Skin of body (tissue), 3 donors: ENCODE measurements at places on chromosomes 2 and 18. TPM values are rescaled to one million over a fixed set of nuclear protein-coding genes. Genes with fewer than 3 reads are reported as not detected.

The CAVIN2 gene
- total RNA-seq: 23.0 TPM

The SLC5A7 gene
- total RNA-seq: 0.10 TPM

The ZNF397 gene
- 28.7 TPM for total RNA-seq

The GNAL gene
- 4.1 TPM for total RNA-seq

The IL36A gene
- not detected for total RNA-seq

- no peak for DNase-seq
Observed at GRCh38 chr2:85662899-85663593, 5.0 kb downstream of the SFTPB start.

GRCh38 chr2:238938401-238939055 lies 90.6 kb downstream of the TWIST2 start:
- peak; percentile 93 for DNase-seq

- peak; percentile 78 for DNase-seq
Observed at GRCh38 chr18:76495435-76496193, 572 bp upstream of the ZNF516 start.

GRCh38 chr2:119678021-119678656 lies 862 bp upstream of the TMEM177 start:
- no peak for DNase-seq

GRCh38 chr2:236745420-236746210 lies 176.0 kb downstream of the ACKR3 start:
- DNase-seq: peak; percentile 30

- no peak for DNase-seq
Observed at GRCh38 chr2:174450021-174450816, 36.6 kb downstream of the GPR155 start.

DNA sequence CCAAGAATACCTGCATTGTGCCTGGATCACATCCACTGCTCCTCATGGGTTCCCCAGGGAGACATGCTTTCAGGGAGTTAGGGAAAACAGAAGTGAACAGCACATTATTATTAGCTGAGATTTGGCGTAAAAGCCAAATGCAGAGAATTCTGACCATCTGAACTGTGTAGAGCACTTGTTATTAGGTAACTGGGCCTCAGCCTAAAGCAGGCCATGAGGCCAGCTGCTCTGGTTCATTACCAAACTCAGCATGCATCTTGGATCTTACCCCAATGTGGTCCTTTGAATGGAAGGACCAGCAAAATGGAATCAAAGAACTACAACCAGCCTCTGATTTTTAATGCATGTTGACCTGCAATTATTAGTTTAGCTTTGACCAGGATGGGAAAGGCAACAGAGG lies 322.3 kb downstream of the KCNS3 start:
- DNase-seq: no peak

DNA sequence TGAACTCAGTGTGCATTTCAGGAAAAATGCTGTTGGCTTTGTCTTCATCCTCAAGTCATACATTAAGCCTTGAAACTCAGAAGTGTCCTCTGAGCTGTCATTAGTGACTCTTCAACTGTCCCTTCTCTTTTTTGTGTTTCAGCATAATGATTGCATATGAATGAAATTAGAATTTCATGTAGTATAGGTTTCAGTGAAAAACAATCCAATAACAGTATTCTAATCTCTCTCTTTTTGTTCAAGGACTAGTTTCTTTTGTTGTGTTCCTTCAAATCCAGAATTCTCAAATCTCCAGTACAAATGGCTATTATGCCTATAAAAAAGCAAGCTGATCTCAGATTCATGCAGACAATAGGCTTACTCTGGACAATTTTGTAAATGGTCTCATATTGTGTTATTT lies 133.5 kb downstream of the QPCT start:
- DNase-seq: peak; percentile 62

DNA sequence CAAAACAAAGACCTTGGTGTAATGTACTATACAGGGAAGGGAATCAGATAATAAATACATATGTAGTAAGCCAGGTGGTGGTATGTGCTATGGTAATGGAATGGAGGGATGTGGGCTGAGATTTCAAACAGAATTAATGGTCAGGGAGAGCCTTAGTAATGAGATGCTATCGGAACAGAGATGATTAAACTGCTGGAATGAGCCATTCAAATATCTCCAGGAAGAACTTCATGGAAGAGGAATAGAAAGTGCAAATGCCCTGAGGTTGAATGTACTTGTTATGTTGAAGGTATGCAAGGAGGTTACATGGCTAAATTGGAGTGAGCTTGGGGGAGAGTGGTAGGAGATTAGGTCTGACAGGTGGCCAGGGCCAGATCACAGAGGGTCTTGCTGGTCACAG lies 5.1 kb downstream of the SERPINB11 start:
- no peak for DNase-seq

- no peak for DNase-seq
Observed at GRCh38 chr2:138559641-138560040, 58.1 kb downstream of the SPOPL start.

- DNase-seq: no peak
Observed at GRCh38 chr2:129464036-129464435, 515.4 kb upstream of the RAB6C start.

DNA sequence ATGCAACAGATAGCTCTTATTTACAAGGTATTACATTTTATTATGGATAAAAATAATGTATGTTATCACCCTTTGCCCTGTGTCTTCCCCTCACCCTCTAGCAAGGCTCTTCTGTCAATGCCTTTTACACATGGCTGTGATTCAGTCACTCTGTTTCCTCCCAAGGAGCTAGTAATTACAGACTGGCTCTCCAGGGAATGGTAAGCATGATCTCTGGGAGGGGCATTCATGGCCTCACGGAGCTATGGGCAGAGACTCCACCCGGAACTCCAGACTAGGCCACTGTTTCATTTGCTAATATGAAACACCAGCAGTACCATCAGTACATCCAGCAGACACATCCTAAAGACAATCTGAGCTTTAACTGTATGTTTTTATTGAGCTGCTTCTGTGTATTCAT lies 410.9 kb upstream of the CYRIA start:
- no peak for DNase-seq

DNA sequence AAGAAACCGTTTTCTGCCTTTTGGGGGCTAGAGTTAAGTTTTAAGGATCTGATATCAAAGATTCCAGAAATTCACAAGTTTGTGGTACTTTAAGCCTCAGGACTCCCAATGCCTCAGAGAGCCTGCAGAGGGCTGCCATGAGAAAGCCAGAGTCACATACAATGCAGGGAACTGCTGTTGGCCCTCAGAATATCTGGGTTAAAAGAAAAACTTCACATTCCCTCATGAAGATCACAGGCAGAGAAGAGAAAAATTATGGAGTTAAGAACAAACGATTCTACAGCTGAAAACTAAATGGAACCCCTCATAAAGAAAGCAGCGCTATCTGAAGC lies 39.5 kb downstream of the HDAC4 start:
- DNase-seq: peak; percentile 37

DNA sequence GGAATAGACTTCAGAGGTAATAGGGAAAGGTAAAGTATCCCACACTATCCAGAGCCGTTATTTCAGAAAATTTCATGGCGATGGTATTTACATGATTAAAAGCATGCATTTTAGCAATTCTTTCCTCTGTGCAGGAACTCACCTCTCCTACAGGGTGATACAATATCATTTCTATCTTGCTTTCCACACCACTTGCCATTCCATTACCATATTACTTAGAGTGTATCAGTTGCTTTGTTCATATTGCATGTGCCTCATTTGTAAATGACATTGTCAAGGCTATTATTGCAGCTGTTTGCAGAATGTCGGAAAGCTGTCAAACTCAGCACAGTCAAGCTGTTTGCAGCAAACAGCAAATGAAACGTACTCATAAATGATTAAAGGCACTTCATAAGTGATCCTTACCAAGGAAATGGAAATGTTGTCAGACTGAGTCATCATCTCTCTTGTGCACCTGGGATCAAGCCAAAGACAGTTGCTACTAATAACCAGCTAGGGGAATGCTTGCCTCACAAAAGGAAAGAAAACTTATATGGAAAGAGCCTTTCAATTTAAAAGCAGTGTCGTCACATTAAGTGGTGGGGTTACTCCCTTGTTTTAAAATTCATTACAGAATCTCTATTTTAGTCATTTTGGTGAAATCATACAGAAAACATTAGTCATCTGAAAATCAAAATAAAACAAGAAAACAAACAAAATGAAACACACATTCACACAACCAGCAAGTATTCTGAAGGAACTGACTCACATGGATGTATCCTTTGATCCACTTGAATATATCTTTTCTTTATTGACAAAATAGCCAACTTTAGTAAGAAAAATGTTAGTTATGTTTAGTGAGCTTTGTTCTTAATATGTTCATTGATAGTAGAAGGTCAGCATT lies 1064.1 kb upstream of the CNTNAP5 start:
- DNase-seq: peak; percentile 18

DNA sequence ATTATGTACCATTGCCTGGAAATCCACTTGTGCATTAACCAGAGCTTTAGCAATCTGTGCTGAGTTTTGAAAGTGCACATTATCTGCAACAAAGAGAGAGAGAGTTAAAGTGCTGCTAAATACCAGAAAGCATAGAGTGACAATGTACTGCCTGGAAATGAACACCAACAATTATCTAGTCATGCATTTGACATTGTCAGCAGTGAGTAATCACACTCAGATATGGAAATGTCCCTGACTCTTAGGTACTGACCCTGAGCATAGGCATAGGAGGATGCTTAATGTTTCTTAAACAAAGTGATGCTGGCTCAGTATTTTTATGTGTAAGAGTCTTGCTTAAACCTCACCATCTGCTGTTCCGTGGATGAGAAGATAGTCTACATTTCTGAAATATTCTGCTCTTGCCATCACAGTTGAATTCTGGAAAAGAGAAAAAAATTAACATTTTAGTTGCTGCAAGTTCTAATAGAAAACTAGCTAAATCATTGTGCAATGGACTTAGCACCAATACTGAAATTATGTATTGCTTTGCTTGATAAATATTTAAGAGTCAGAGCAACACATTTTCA lies 20.8 kb upstream of the GCG start:
- no peak for DNase-seq

DNA sequence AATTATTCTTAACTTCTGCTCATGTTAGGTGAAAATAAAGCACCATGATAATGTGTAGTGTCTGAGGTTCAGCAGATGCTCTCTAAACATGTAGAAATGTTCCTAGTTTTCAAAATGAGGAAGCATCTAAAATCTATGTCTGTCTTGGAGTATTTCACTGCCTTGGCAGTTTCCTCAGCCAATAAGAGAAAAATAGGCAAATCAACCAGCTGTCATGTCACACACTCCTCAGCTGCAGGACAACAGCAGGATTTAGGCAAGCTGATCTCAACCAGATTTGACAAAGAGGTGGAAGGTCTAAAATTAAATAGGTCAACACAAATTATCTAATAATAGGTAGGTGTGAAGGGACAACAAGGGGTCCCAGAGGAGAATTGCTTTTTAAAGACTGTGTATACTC lies 164.1 kb upstream of the BOD1L2 start:
- no peak for DNase-seq

- no peak for DNase-seq
Observed at GRCh38 chr2:231632559-231633142, 40.0 kb downstream of the TEX44 start.

DNA sequence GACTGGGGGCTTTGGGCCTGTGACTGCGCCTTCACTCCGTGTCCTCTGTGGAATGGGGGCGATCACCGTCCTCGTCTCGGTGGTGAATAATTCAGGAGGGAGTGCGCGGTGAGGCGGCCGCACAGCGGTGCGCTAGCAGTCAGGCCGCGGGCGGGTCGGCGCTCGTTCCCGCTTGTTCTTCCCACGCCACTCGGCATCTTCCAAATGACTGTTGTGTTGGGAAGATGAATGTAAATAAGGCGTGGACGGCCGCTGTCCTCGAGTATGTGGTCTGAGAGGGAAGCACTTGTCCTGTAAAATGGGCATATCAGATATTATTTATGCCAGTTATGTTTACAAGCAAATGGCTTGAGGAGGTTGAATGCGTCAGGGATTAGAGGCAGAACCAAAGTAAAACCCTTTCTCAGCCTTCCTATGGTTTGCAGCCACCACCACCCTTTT lies 608 bp upstream of the VPS4B start:
- no peak for DNase-seq

DNA sequence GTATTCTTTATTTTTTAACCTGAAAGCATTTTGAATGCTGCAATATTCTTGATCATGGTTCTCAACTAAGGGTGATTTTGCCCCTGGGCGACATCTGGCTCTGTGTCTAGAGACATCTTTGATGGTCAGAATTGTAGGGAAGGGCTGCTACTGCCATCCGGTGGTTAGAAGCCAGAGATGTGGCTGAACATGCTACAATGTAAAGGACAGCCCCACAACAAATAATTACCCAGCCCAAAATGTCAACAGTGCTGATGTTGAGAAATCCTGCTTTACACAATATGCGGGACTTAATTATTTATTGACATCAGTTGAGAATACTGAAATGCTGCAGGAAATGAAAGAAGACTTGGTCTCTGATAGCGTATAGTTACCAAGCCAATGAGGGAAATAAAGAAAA lies 37.5 kb upstream of the SERPINB2 start:
- DNase-seq: no peak
